ENCODE measurements at places on chromosomes 7 and 10. TPM values are rescaled to one million over a fixed set of nuclear protein-coding genes. Genes with fewer than 3 reads are reported as not detected.

NCF1 gene
- total RNA-seq, result not detected

GRCh38 chr7:108278281-108278680 is 148.1 kb upstream of the LAMB4 start:
- DNase-seq, result no peak

STEAP2 gene
- 2.3 TPM for total RNA-seq

DNA sequence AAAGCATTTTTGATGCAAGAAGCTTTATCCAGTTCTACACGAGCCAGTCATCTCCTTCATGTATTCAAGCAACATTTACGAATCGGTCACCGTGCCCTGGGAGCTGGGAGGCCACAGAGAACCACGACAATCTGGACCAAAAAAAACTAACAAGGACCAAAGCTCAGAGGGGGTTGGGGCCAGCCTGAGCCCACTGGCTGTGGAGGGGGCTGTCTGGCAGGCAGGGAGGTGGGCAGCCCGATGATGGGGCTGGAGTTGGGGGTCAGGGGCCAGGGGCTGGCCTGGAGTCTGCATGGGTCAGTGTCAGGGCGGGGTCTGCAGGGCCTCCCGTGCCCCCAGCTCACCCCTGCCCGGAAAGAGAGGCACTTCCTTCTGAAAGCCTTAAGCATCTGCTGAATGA is 12.5 kb upstream of the GRIFIN start:
- no peak for DNase-seq

DNA sequence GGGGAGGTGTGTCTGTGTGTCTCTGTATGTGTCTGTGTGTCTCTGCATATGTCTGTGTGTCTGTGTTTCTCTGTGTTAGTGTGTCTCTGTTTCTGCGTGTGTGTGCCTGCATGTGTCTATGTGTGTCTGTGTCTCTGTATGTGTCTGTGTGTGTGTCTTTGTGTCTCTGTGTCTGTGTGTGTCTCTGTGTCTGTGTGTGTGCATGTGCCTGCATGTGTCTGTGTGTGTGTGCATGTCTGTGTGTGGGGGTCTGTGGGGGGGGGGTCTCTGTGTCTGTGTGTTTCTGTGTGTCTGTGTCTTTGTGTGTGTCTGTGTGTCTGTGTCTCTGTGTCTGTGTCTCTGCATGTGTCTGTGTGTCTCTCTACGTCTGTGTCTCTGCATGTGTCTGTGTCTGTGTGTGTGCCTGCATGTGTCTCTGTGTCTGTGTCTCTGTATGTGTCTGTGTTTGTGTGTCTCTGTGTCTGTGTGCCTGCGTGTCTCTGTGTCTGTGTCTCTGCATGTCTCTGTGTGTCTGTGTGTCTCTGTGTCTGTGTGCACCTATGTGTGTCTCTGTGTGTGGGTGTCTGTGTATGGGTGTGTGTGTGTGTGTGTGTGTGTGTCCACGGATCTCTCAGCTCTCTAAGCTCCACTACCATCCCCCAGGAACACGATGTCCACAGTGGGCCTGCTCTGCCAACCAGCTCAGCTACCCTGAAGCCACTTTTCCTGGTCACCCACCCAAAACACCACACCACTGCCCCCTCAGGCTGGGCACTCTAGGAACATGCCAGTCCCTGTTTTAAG is 41.7 kb downstream of the RASGEF1A start:
- DNase-seq, result no peak

CRTAC1 gene
- total RNA-seq, result 11.2 TPM

GRCh38 chr10:6140141-6140841 is 51.5 kb downstream of the RBM17 start:
- DNase-seq, result no peak

FIGNL1 gene
- total RNA-seq, result 47.7 TPM

GRCh38 chr7:93779115-93779514 is 111.4 kb downstream of the TFPI2 start:
- no peak for DNase-seq

- no peak for DNase-seq
These were observed 409.5 kb downstream of the SDK1 start for GRCh38 chr7:3710531-3710930.

GRCh38 chr7:92340016-92340415 is 94.2 kb downstream of the ANKIB1 start:
- DNase-seq, result no peak

ECHS1 gene
- 28.2 TPM for total RNA-seq

ABI1 gene
- total RNA-seq, result 65.7 TPM

DNA sequence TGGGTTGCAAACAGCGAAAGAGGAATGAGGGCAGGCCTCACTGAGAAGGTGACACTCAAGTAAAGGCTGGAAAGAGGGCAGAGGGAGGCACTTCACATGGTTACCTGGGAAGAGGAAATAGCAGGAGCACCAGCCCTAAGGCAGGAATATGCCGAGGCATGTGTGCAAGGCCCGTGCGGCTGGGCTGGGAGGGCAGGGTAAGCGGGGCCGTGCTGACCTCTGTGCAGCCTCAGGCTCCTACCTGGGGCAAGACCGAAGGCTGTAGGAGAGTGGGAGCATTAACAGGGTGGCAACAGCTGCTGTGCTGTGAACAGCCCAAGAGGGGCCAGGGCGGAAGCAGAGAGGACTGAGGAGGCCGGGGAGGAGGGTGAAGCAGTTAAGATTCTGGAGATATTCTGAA is 24.0 kb upstream of the SH3PXD2A start:
- DNase-seq, result no peak

DNA sequence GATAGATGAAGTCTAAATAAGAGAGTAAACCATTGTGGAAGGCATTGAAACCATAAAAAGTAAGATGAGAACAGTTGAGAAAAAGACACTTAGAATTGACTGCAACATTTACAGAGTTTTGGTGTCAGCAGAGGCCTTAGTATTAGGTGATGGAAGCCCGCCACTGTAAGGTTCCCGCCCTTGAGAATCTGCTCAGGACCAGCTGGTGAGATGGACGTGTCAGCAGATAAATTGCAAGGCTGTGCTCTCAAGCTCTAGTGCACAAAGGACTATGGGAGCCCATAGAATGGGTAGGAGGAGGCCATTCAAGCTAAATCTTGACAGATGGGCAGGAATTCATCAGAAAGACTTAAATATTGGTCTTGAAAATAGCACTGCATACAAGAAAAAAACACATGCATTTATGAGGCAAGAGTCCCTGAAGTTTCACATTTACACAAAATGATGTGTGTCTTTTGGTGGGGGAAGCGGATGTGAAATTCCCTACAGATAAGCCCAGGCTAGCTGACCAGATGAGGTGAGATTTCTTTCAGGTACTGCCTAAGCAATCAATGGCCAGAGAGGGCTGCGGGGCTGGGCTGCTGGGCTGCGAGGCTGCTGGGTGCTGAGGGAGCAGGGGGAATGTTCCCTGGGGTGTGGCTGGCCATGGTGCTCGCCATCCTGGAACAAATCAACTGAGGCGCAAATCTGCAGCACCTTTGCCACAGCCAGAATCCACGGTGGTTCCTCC is 42.5 kb downstream of the SYPL1 start:
- DNase-seq, result no peak

- DNase-seq, result no peak
These were observed 30.4 kb downstream of the PYROXD2 start for GRCh38 chr10:98384531-98385133.

DNA sequence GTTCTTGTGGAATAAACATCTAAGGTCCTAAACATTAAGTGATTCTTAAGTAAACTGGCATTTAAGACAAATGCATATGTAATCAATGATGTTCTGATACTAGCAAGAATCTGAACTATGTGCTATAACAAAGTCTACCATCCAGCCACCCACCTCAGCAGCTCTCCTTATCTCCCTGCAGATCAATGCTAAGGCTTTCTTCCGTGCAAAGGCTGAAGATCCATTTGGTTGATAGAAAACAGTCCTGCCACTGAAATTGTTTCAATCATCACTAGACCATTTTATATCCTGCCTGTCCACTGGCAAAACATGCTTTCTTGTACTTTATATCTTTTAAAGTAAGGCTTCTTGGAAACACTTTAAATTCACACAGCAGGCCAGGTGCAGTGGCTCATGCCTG is 6.3 kb upstream of the SMKR1 start:
- DNase-seq, result no peak

DNA sequence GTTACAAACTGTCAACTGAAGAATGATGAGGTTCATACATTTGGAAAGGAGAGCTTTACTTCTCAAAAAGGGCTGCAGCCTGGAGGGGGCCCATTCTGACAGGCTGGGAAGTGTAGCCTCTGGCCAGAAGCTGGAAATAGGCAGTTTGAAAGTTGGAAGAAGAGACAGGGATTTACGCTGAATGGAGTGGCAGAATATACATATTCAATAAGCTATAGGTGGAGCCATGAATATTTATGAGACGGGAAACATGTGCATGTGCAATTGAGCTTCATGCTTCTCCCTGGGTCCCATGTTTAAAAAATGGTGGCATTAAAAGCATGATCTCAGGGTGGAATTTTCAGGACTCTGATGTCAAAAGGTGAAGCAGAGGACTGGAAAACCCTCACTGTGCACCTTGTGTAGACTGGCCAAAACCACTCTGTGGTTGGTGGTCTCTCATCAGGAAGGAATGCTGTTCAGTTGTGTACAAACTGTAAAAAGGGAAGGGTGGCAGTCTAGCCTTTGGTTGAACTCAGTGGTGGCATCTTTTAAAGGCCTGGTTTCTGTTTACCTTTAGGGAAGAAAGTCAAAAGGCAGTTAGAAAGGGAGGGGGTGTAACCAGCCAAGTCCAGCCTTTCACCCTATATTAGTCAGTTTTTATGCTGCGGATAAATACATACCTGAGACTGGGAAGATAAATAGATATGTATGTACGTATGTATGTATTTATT is 7.2 kb upstream of the ACTR3B start:
- DNase-seq, result no peak

Data from occipital lobe (tissue), 3 donors.